ENCODE measurements at places on chromosomes 1 and 21.

GRCh38 chr1:230493264-230493663 is 67.1 kb upstream of the PGBD5 start:
- DNase-seq, result no peak

- DNase-seq, result no peak
Measured at GRCh38 chr1:219883400-219884332, 44.7 kb downstream of the SLC30A10 start.

- no peak for DNase-seq
Measured at GRCh38 chr1:159282118-159282517, 20.0 kb upstream of the FCER1A start.

DNA sequence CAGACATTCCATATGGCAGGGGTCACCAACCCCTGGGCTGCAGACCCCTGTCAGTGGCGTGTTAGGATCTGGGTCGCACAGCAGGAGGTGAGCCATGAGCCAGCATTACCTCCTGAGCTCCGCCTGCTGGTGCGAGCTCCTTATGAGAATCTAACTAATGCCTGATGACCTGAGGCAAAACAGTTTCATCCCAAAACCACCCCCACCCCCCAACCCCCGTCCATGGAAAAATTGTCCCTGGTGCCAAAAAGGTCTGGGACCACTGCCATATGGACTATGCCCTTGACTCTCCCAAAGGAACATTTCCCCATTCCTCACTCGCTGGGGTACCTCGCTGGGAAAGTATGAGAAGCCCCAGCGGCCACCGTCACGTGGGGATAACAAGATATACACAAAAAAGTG is 6.4 kb upstream of the CPT2 start:
- no peak for DNase-seq

- DNase-seq, result no peak
Measured at GRCh38 chr1:198281911-198282310, 125.1 kb downstream of the NEK7 start.

DNA sequence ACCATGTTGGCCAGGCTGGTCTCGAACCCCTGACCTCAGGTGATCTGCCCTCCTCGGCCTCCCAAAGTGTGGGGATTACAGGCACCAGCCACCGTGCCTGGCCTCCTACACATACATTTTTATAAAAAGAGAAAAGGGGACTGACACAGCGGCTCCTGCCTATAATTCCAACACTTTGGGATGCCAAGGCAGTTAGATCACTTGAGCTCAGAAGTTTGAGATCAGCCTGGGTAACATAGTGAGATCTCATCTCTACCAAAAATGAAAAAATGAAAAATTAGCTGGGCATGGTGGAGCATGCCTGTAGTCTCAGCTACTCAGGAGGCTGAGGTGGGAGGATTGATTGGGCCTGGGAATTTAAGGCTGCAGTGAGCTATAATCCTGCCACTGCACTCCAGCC is 23.4 kb downstream of the ZNF281 start:
- no peak for DNase-seq

- no peak for DNase-seq
Measured at GRCh38 chr1:186175588-186175987, 199.5 kb downstream of the TPR start.

DNA sequence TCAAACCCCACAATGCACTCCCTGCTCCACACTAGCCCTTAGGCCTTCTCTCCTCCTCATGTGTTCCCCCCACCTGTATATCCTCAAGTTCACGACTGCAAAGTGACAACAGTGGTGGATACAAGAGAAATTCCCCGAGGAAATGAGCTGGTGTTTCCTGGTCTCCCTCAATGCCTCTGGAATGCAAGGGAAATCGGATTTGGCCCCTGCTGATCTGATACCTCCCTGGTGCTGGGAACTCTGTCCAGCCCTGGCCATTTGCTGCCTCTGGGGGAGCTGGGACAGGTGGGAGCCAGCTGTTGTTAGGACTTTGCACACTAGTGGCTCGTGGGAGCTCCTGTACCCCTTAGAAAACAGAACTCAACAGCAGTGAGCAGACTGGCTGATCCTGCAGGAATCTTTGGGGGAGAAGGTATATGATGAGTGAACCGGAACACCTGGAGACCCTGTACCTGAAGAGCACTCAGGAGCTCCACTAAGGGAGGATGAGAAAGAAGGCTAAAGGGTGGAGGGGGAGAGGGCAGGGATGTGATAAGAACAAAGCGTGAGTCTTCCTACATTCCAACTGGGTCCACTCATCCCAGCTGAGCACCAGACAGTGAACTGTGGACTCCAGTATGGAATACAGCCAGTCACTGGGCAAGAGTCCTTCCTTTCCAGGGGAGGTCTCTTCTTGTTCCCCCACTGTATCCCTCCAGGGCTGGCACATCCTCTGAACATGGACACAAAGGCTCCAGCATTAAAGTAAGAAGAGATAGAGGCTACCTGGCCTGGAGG is 69.3 kb downstream of the PLXNA2 start:
- no peak for DNase-seq

GRCh38 chr1:230735447-230735846 is 11.7 kb upstream of the CAPN9 start:
- no peak for DNase-seq

- DNase-seq, result peak; percentile 5
Measured at GRCh38 chr21:20943561-20943997, 54.6 kb upstream of the NCAM2 start.

GRCh38 chr1:47257224-47257623 is 25.2 kb upstream of the TAL1 start:
- DNase-seq, result no peak

- no peak for DNase-seq
Measured at GRCh38 chr1:82162486-82163420, 362.0 kb downstream of the ADGRL2 start.

- DNase-seq, result no peak
Measured at GRCh38 chr1:39453603-39454002, 37.8 kb upstream of the BMP8A start.

DNA sequence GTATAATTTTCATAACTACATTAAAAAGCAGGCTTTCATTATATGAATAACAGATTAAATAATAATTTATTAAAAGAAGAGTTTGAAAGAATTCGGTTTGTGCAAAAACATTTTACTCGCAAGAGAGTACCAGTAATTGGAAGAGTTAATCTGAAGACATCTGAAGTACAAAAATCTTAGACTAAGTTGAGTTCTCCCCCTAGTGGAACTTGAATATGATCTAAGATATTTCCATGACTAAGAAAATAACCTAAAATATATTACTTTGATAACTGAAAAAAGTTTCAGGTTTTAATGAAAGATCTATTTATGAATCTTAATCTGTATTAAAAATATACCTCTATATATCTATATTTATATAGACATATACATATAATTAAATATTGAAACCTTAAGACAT is 112.5 kb upstream of the GFI1 start:
- no peak for DNase-seq

DNA sequence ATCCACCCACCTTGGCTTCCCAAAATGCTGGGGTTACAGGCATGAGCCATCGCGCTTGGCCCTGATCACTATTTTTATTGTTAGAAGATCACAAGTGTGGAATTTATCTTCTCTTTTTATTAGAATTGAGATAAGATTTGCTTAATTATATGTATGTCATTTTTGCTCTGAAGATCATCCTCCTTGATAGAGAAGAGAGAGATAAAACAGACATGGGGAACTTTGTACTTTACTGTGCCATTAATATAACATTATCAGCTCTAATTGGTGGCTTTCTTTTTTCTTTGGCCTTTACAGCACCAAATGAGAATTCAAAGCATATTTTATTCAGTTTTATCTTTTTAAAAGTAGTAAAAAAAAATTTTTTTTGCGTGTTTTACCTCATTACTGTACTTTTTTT is 46.8 kb downstream of the SCP2 start:
- DNase-seq, result no peak

DNA sequence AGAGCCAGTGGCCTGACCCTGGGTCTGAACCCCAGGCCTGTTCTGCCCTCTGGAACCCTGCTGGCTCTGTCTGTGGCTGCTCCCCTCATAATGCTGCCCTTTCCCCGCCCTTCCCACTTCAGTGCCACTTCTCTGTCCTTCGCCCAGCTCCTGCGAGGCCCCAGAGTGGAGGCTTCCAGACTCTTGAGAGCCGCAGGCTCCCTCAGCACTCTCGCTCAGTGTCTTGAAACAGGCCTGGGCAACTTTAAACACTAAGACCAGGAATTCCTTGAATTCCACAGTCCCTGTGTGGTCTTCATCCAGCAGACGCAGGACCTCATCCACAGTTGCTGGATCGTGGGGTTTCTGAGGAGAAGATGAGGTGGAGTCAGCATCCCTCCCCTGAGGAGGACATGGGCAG is 3.5 kb downstream of the CRNN start:
- DNase-seq, result no peak

DNA sequence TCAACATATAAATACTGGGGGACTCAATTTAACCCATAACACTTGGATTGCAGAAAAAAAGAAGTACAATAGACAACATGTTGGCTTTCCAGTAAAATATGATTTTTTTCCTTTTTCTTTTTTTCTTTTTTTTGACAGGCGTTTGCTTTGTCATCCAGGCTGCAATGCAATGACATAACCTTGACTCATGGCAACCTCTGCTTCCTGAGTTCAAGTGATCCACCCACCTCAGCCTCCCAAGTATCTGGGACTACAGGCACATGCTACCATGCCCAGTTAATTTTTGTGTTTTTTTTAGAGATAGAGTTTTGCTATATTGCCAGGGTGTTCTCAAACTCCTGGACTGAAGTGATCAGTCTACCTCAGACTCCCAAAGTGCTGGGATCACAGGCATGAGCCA is 1512.0 kb upstream of the PRMT6 start:
- no peak for DNase-seq

GRCh38 chr1:112048421-112048820 is 59.0 kb upstream of the KCND3 start:
- DNase-seq, result no peak

GRCh38 chr1:153081736-153082135 is 10.3 kb upstream of the SPRR2B start:
- DNase-seq, result no peak

DNA sequence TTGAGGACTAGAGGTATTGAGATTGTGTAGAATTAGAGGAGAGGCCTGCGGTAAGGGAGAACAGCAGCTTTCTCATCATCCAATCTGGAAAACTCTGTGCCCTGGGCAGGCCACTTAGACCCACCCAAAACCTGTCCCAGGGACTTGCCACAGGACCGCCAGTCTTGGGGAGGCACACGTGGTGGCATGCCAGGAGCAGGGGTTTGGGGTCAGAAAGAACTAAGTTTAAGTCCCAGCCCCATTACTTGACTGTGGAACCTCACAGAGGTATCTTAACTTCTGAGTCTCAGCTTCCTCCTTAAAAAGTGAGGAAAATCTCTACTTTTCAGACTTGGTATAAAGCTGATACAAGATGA is 356.6 kb downstream of the HHAT start:
- no peak for DNase-seq

DNA sequence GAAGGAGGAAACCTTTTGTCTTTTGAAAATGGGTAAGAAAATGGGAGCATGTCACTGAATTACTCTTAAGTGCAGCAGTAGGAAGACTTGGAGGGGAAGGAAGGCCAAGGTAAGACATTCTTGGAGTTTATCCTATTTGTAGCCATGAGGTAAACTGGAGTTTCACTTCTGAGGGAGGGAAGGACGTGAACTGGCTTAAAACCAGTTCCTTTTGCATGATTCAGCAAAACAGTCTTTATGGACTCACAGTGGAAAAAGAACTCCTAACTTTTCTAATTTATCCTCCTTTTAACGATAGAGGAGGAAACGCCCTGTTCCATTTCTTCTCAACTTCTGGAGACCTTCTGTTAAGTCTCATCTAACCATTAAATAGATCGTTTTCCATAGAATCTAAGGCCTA is 2.5 kb downstream of the PRDX6 start:
- DNase-seq, result no peak

- DNase-seq, result no peak
Measured at GRCh38 chr1:164256456-164256855, 302.5 kb upstream of the PBX1 start.

DNA sequence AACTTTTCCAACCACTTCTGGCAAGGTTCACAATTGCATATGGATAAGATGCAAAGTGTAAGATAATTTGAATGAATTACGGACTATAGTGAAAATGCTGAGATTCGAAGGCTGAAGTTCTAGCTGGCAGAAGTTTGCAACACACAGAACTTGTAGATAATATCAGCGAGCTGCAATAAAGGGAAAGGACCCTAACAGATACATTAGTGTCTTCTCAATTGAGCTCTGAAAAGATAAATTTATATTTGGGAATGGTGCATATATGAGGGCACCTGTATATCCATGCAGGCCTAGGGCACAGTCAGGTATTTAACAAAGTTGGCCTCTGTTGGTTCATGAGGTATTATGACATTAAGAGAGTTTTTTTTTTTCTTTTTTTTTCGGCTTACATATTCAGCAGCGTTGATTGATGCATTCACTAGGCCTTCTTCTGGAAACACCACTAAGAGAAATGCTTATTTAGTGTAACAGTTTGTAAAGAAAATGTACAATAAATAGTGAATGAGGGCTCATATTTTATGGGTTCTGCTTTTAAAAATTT is 2.2 kb downstream of the NFIA start:
- DNase-seq, result no peak

DNA sequence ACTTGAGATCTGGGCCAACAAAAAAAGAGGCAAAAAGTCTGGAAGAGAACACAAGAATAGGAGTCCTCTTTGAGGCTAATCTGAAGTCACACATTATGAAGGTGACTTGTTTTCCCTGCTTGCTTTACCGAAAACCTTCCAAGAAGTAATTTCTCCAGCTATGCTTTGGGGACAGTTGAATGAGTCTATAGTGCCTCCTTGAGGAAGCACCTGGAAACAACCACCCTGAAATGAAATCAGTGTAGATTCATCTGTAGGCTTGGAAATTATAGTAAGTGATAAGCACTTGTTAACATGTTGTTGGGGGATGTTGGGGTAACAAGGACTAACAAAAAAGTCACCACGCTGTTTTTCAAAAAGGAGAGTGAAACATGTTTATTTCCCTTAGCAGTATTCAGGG is 23.4 kb upstream of the RPTN start:
- no peak for DNase-seq

GRCh38 chr1:171429137-171429536 is 56.2 kb upstream of the PRRC2C start:
- no peak for DNase-seq

DNA sequence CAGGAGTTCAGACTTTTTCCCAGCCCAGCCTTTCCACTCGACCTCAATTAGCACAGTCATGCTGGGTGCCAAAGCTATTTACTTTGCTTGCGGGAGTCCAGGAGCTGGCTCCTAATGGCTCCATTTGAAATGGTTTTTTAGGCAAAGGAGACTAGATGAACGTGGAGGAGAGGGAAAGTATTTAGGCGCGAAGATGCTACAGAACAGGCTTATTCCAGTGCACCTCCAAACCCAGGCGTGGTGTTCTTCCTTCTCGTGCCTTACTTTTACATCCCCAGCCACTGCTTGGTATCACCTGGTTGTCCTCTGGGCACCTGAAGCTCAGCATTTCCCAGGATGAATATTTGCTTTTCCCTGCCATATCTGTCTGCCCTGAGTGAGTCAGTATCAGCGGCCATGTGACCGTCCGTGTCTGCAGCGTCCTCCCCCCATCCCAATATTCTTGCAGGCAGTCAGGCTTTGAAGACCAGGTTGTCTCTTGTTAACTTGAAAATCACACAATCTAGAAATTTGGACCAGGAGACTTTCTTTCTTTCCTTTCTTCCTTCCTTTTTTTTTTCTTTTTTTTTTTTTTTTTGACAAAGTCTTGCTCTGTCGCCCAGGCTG is 198.5 kb downstream of the DYRK1A start:
- DNase-seq, result no peak

- DNase-seq, result no peak
Measured at GRCh38 chr21:32415451-32416398, 3.2 kb downstream of the EVA1C start.

- no peak for DNase-seq
Measured at GRCh38 chr1:205339717-205340116, 17.0 kb downstream of the KLHDC8A start.
